Activated T-helper 17 cell treated with anti-CD3 and anti-CD28 coated beads, Interleukin-2, amount 50 U/mL, for 72 hours (primary cell): ENCODE measurements at places on chromosomes 4 and X. TPM values are rescaled to one million over a fixed set of nuclear protein-coding genes. Genes with fewer than 3 reads are reported as not detected.

- ATAC-seq = no peak
These were observed 763.8 kb upstream of the GALNTL6 start for GRCh38 chr4:171049380-171049779.

DNA sequence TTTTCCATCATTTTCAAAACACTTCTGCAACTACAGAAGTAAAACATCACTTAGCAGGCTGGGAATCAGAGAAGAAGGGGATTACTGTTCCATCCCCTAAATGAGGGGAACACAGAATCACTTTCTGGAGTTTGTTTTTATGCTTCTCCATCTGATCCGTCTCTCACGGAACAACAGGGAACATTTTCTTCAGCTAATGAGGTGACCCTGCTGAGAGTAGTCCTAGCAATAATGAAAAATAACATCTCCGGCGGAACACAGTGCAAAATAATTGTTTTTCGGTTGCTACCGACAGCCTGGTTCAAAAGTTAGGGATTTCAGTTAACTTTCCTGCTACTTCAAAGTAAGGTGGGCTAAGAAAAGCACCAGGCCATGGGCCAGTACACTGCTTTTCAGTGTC, 322.9 kb downstream of the UNC5C start:
- no peak for ATAC-seq

- no peak for ATAC-seq
These were observed 28.6 kb upstream of the TMEM154 start for GRCh38 chr4:152708361-152708760.

GRCh38 chr4:114527637-114528036, 71.0 kb upstream of the UGT8 start:
- no peak for ATAC-seq

DNA sequence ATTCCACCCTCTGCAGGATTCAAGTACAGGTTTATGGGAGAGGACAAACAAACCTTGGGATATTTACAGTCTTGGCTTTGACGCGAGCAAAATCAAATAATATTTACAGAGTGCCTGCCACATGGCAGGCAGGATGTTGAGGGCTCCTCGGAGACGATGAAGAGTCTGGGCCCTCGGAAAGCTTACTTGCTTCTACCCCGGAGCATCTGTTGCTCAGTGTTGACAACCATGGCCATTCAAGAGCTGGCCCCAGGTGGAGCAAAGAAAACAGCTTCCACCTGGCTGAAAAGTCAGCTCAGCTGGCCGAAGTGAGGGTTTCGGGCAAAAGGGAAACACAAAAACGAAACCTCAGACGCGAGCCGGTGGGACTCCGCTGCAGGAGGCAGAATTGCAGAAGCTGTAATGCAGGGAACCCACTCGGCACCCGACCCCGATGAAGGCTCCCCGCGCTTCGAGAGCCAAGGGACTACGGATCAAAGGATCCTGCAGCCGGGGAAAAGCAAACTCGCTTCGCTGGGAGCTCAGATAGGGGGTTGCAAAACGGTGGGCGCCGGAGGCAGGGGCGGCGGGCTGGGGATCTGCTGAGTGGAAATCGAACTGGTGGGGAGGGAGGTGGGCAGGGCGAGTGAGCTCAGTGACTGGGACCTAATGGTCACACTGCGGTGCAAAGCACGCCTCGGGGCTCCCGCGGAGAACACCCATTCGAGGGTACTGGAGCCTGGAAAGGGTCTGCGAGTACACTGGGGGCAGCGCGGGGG, 805 bp downstream of the ATP8A1 start:
- ATAC-seq = peak; percentile 10

- no peak for ATAC-seq
These were observed 2.6 kb upstream of the ADH1B start for GRCh38 chr4:99323756-99324155.

- no peak for ATAC-seq
These were observed 187.8 kb downstream of the FRAS1 start for GRCh38 chr4:78244705-78245485.

DNA sequence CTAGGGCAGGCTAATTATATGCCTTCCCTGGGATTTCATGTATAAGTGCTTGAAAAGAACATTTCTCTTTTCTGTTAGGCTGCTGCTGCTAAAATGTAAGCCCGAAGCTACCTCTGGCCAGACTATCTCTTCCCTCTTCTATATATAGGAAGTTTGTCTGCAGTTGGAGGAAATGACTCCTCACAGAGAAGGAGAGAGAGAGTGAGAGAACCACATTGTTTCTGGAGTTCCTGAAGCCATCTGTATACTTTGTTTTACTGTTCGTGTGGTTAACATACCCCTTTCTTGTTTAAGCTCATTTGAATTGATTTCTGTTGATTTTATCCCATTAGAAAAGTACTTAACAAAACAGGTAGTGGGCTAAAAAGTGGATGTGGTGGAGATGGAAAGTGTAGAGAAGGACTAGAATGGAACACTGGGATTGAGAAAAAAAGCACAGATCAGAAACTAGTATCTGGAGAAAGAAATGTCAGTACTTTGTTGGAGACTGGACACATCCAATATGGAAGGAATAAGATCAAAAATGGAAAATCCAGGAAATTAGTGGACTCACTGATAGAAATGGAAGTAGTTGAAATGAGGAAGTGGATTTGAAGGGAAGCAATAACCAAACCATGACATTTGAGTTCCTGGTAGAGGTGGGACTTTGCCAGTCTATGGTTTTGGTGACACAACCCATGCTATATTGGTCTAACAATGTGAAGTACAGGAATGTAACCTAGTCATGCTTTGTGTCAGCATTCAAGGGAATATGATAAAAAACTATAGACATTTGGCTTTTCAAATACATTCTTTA, 112.6 kb downstream of the TMA16 start:
- no peak for ATAC-seq

The PAGE2 gene
- not detected for total RNA-seq

The FMR1NB gene
- not detected for total RNA-seq

The SFRP2 gene
- not detected for total RNA-seq

The ASIC5 gene
- total RNA-seq = not detected
